Hypothalamus (tissue), 51 donors: ENCODE measurements at places on chromosomes 7 and 10.

- DNase-seq = no peak
These were observed 29.3 kb downstream of the PIK3AP1 start for GRCh38 chr10:96690755-96691730.

GRCh38 chr7:22204312-22204711 lies 152.6 kb downstream of the RAPGEF5 start:
- no peak for DNase-seq

DNA sequence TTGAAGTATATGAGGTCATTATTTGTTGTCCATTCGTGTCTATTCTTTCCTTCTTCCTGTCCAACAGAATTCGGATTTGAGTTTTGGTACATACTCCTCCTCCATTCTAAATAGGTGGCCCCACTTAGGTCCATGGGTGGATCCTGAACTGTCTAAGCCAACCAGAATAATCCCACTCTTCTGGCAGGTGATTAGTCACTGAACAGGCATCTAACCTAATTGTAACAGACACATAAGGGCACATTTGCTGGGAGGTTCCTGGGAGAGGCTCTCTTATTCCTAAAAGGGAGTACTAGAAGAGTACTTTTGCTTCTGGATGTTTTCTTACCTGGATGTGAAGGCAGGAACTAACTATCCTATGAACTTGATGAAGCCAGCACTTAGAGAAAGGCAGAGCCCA lies 16.8 kb downstream of the LRRC72 start:
- no peak for DNase-seq

DNA sequence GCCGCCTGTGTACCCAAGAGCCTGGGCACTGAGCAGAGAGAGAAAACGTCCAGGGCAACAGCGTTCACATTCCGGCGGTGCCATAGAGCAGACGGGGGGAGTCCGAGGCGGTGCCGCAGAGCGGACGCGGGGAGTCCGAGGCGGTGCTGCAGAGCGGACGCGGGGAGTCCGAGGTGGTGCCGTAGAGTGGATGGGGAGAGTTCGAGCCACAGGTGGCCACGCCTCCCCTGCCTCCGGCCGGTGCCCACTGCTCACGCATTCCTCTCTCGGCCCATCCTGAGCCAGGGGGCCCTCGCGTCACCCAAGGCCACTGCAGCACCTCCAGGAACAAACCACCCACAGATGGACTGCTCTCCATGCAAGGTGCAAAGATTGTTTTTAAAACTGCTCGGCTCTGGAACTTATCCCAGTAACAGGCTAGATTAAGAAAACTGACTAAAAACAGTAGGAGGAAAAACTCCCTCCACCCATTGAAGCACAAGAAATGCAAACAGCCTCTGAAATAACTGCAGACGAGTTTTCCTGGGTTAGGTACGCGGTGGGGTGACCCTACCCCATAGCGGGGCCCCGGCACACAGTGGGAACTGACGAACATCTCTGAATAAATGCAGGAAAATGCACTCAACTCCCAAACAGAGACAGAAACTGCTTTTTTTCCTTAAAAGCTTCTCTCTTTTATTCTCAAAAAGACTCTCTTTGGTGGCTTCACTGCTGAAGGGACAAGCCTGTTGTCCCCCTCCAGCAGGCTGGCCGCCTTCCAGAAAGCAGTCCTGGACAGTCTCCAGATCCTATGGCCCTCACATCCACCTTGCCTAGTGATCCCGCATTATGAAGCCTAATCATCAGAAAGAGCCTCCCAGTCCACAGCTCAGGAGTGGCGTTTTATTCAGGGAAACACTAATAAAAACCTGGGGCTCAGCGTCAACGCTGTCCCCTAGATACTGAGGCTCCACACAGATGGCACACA lies 55.9 kb downstream of the DIP2C start:
- no peak for DNase-seq

GRCh38 chr10:75238182-75239095 lies 2.7 kb upstream of the COMTD1 start:
- no peak for DNase-seq

GRCh38 chr7:136210079-136210478 lies 232.9 kb upstream of the MTPN start:
- no peak for DNase-seq

DNA sequence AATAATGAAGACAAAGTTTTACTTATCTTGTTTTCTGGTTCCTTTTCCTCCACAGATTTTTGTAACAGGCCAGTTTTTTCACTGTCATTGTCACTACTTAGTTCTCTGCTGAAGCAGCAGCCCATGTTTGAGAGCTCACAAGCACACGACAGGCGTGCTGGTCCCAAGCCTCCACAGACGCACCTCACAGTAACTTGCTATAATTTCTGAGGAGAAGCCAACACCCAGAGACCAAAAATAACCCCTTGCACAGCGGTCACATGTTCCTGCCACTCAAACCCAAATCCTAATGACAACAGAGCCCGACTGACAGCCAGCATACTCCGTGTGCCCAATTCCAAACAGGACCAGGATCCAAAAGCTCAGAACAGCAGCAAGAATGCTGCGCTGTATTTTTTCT lies 58.5 kb downstream of the LARP4B start:
- DNase-seq = no peak

- DNase-seq = no peak
These were observed 78.9 kb downstream of the CUX1 start for GRCh38 chr7:101896316-101896715.

DNA sequence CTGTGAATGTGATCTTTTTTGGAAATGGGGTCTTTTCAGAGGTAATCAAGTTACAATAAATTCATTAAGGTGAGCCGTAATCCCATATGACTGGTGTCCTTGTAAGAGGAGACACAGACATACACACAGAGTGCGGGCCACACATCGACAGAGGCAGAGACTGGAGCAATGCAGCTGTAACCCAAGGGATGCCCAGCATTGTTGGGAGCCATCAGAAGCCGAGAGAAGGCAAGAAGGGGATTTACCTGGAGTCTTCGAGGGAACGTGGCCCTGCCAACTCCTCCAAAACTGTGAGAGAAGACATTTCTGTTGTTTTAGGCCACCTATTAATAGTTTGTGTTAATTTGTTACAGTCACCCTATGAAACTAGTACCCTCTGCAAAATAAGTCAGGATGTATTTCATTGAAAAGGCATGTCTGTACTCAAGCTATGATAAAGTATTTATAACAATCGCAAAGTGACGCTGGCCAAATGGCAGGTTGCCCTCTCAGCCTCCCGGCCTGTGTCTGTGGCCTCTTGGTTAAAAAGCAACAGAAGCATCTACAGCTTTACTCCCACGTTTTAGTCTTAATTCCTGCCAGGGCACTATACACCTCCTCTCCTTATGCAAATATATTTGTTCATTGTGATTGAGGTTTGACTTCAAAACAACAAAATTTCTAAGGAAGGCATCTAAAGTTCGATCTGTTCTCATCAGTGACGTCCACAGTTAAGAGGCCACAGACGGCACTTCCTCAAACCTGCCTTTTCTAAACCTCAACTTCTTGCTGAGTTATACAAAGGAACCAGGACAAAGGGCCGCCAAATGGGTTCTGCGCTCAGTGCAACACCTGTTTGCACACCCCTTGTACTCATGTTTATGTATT lies 46.8 kb downstream of the HIPK2 start:
- no peak for DNase-seq
